NCI-H1694 treated with DMSO at 0.1 percent for 48 hours (cell line): ENCODE measurements at places on chromosomes 13 and 19.

DNA sequence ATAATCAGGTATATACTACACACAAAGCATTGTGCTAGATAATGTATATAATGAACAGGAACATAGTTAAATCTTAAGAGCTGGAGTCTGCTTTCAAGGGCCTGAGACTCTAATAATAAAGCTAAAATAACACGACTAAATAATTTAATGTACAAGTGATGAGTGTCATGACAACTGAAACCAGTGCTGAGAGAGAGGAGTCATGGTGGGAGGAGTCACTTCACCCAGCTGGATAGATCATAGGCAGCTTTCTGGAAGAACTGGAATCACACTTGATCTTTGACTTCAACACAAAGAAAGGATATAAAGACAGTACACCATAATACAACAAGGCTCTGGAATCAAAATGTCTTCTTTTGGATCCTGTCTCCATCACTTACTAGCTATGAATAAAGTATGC, 7.1 kb downstream of the RBM26 start:
- no peak for DNase-seq

GRCh38 chr19:51681286-51681941, 11.7 kb upstream of the SPACA6 start:
- DNase-seq = peak; percentile 1

GRCh38 chr13:94414708-94415107, 64.8 kb downstream of the DCT start:
- no peak for DNase-seq

- DNase-seq = no peak
Measured at GRCh38 chr13:76474966-76475365, 411.2 kb downstream of the KCTD12 start.
